Naive thymus-derived CD8-positive, alpha-beta T cell (primary cell): ENCODE measurements at places on chromosomes 4 and X. TPM values are rescaled to one million over a fixed set of nuclear protein-coding genes. Genes with fewer than 3 reads are reported as not detected.

TBC1D9 gene
- total RNA-seq: 3.8 TPM

CLDN22 gene
- total RNA-seq: not detected

DRD5 gene
- total RNA-seq: not detected

P2RY8 gene
- 132 TPM for total RNA-seq

CXXC4 gene
- not detected for total RNA-seq

RASSF6 gene
- total RNA-seq: not detected

DNA sequence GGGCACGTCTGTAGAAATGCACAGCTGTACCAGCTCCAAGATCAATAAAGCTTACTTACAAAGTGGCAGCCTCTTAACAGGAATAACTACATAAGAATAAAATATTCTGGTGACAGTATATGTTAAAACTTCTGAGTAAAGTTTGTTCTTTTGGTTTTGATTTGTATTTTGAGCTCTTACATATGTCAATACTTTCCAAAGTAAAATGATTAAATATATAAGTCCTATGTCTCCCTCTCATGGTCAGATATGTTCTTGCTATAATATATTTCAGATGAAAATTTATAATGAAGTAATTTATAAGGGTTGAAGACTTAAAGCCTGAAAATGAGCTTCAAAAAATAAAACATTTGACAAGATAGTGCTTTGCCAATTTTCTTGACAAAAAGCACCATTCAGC lies 254.4 kb downstream of the NPFFR2 start:
- no peaks in the 10 kb centered on the region for H3K36me3 ChIP-seq
- H3K4me3 ChIP-seq: no peak overlapping the region
- H3K4me1 ChIP-seq: no peaks in the 10 kb centered on the region
- peaks cover 3% of the 10 kb centered on the region for H3K27me3 ChIP-seq

DNA sequence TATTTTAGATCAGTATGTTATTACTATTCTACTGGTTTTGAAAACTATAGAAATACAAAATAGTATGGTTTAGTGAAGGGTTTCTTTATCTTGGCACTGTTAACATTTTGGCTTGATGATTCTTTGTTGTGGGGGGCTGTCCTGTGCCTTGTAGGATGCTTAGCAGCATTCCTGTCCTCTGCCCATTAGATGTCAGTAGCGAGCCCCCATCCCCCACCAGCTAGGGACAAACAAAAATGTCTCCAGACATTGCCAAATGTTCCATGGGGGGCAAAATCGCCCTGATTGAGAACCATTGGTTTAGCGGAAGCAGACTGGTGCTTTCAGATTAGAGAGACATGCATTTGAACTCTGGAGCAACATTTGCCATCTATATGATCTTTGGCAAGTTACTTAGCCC lies 23.3 kb downstream of the SPARCL1 start:
- H3K4me1 ChIP-seq: no peaks in the 10 kb centered on the region
- H3K27ac ChIP-seq: no peak overlapping the region
- H3K4me3 ChIP-seq: no peak overlapping the region
- H3K27me3 ChIP-seq: no peaks in the 10 kb centered on the region

DNA sequence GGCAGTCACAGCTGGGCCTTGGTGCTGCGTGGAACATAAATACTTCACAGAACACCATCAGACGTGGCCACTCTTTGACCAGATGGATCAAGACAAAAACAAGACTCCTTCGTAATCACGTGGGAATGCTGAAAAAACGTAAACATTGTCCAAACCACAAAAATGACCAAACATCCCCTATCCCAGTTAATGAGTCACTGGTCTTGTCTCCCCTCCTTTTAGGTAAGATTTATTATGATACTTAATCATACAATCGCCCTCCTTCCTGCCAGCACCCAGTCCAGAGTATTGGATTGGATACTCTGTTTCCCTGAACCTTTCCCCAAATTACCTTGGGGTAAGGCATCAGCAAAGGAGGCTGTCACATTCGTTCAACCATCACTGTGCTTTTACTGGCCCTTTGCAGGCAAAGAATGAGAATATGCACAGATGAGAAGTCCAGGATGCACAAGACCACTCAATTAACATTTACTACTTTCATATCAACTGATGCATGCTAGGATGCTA lies 601 bp upstream of the TCEANC start:
- peak overlapping the region; percentile 90 for H3K4me3 ChIP-seq
- H3K4me1 ChIP-seq: peaks cover 20% of the 10 kb centered on the region
- DNase-seq: no peak
- no peak overlapping the region for H3K27ac ChIP-seq
- no peaks in the 10 kb centered on the region for H3K27me3 ChIP-seq

DNA sequence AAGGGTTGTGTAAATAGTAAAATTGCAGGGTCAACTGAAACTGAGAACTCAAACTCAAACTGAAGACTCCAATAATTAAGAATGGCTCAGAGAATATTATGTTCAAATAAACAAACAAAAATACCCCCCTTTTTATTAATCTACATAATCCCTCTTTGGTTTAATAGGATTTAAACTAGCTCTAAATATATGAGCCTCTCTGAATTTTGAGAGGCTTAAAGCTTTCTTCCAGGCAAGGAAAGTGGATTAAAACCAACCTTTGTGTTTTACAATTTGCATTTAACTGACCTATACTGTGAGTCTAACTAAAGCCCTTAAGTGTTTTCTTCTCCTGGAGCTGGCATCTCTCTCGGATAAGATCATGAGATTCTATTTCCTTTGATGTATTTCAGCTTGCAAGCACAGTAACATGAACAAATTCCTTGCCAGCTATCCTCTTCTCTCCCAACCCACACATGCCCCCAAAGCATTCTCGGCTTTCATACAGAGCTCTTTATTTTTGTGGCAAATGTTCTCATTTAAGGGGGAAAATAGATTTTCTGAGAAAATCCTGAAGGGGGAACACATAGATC lies 1310.8 kb upstream of the AGA start:
- no peaks in the 10 kb centered on the region for H3K4me1 ChIP-seq
- DNase-seq: no peak
- H3K27ac ChIP-seq: no peak overlapping the region
- H3K36me3 ChIP-seq: no peaks in the 10 kb centered on the region
- no peaks in the 10 kb centered on the region for H3K27me3 ChIP-seq
- no peak overlapping the region for H3K4me3 ChIP-seq

SRPX2 gene
- not detected for total RNA-seq

DNA sequence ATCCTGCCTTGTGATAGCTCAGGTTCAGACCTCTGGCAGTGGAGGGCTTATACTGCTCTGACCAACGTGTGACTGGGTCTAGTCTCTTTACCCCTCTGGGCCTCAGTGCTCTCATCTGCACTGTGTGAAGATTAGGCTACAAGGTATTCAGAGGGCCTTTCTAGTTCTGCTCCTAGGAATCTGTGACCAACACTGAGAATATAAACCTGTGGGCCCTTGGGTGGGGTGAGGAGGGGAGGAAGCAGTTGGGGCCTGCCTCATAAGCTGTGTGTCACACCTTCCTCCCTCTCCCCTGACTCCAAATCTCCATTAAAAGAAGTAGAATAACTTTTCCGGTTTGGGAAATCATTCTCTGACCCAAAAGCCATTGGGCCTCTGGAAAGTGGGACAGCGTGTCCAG lies 66.3 kb upstream of the MSN start:
- H3K27me3 ChIP-seq: no peaks in the 10 kb centered on the region
- H3K4me3 ChIP-seq: peak overlapping the region; percentile 65
- peak overlapping the region; percentile 83 for H3K27ac ChIP-seq
- H3K36me3 ChIP-seq: peaks cover 7% of the 10 kb centered on the region

DNA sequence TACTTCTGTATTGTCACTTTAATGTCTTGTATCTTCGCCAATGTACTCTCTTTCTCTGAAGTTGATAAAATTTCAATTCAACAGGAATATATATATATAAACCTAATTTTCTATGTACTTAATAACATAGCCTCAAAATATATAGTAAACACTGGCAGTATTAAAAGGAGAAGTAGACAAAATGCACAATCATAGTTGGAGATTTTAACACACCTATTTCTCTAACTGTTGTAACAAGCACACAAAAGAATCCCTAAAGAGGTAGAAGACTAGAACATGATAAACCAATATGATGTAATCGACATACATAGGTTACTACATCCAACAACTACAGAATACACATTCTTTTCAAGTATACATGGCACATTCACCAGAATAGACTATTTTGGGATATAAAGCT lies 65.5 kb downstream of the ZNF81 start:
- H3K4me3 ChIP-seq: no peak overlapping the region
- peaks cover 22% of the 10 kb centered on the region for H3K36me3 ChIP-seq
- peaks cover 5% of the 10 kb centered on the region for H3K4me1 ChIP-seq
- no peaks in the 10 kb centered on the region for H3K27me3 ChIP-seq
- H3K27ac ChIP-seq: no peak overlapping the region
